CD4-positive, alpha-beta T cell treated with Interleukin-2 at 100 ng/mL for 4 hours (primary cell): ENCODE measurements at places on chromosomes 11 and 22.

DNA sequence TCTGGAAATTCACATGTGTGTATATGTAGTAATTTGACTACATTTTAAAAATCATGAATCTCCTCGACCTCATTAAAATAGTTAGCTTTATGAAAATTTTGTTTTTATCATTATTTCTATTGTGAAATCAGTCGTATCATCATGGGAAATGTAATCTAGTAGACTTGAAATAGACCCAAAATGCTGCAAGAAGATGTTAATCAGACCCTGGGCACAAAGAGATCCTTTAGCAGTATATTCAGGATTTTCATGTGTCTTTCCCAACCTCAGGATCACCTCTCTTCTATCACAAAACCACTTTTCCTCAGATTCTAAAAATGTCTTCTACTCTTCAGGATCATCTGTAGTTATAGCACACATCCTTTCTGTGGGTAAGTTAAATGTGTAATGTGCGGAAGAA, 74.9 kb upstream of the ADSL start:
- no peak for DNase-seq

DNA sequence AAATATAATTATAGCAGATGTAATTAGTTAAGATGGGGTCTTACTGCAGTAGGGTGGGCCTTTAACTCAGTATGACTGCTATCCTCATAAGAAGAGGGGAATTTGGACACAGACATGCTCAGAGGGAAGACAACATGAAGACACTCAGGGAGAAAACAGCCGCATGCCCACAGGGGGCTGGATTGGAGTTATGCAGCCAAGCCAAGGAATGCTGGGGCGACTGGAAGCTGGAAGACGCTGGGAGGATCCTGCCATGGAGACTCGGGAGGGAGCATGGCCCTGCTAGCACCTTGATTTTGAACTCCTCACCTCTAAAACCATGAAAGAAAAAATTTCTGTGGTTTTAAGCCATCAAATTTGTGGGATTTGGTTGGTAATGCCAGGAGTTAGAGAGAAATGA, 40.9 kb downstream of the PANX1 start:
- DNase-seq: no peak

GRCh38 chr11:20589796-20590195, 9.6 kb upstream of the SLC6A5 start:
- no peak for DNase-seq

DNA sequence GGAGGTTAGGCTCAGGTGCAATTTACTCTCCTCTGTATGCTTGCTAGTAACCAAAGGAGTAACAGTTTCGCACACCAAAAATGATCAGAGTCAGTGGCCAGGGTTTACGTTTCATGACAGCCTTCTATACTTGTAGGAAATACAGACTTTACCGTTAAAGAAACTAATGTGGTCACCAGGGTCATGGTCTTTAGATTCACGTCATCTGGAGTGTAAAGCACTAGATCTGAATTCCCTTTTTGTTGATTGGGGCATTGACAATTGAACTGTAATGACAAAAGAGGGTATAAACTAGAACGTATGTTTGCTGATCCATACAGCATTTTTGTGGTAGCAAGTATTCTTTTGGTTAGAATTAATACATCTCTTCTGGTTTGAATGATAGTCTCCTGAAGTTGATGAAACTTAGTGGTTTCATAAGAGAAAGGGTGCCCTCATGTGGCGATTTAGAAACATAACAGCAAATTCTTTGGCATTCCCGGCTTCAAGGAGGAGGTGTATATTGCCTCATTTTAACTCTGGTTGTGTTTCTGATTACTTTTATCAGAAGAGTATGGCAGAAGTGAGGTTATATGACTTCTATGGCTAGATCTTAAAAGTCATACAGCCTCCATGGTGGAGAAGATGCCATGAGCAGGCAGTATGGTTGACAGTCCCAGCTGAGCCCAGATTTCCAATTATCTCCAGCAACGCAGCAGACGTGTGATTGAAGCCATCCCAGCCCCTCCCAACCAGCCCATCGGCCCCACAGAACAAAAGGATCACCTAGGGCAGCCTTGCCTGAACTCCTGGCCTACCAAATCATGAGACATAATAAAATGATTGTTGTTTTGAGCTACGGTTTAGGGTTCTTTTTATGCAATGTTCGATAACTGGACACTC, 35.1 kb downstream of the MMP7 start:
- DNase-seq: peak; percentile 83

GRCh38 chr11:130323452-130324450, 9.0 kb upstream of the ZBTB44 start:
- no peak for DNase-seq

GRCh38 chr11:57458410-57459163, 1.7 kb upstream of the RTN4RL2 start:
- peak; percentile 40 for DNase-seq

- no peak for DNase-seq
Observed at GRCh38 chr11:34344410-34344767, 13.4 kb downstream of the ABTB2 start.

GRCh38 chr11:121889931-121890330, 226.1 kb downstream of the BLID start:
- no peak for DNase-seq

GRCh38 chr11:88231894-88232482, 56.7 kb upstream of the RAB38 start:
- peak; percentile 20 for DNase-seq

GRCh38 chr11:64537876-64538275, 53.1 kb upstream of the SLC22A12 start:
- DNase-seq: no peak

DNA sequence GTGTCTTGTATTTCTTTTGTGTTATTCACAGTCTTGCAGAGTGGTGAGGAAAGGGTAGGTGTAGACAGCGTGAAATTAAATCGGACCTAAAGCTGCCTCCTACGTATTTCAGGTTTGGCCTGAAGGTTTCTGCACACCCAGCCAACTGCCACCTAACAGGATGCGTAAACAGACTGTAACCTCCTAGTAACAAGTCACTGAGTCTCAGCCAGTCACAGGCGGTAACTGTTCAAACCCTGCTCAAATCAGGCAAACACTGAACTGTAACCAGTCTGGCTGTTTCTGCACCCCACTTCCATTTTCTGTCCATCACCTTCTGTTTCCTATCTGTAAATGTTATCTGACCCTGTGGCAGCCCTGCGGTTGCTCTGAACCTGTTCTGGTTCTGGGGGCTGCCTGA, 87.1 kb downstream of the ADAMTS15 start:
- no peak for DNase-seq

DNA sequence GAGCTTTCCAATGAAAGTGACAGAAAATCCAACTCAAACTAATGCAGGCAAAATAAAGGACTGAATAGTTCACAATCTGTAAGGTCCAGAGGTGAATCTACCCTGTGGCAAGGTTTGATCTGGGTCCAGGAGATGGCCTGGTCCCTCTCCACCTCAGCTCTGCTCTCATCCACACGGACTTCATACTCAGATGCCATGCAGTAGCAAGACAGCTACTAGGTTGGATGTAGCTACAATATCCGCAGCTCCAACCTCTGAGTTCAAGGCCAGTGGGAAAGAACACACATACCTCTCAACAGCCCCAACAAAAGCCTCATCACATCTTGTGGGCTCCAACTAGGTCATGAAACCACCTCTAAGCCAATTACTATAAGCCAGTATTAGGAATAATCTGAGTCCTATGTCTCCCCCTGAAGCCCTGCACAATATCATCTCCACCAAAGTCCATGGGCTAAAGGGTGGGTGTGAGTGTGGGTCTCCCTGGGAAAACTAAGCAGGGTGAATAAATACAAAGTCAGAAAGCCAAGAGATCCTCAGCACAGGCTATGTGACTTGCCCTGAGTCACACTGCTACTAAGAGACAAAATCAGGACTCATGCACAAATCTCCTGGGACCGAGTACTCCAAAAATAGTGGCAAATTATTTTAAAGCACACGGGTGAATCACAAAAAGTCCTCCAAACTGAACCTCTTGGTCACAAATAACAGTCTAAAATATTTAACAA, 78.8 kb downstream of the LARGE1 start:
- no peak for DNase-seq

GRCh38 chr22:19478045-19478900, 720 bp downstream of the UFD1 start:
- peak; percentile 6 for DNase-seq

DNA sequence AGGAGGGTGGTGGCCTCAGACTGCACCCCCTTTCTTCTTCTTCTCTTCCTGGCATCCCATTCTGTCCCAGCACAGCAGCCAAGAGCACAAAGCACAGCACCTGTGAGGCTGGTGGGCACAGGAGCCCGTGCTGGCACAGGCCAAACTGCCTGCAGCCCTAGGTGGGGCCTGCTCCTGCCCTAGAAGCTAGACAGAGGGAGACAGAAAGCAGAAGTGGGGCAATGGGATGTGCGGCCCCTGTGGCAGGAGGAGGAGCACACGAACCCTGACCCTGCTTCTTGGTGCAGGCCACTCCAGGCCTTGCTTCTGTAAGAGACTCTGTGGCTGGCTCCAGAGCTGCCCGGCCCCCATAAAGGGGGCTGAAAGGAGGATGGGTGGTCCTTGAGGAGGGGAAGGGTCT, 3.9 kb upstream of the PTS start:
- no peak for DNase-seq

DNA sequence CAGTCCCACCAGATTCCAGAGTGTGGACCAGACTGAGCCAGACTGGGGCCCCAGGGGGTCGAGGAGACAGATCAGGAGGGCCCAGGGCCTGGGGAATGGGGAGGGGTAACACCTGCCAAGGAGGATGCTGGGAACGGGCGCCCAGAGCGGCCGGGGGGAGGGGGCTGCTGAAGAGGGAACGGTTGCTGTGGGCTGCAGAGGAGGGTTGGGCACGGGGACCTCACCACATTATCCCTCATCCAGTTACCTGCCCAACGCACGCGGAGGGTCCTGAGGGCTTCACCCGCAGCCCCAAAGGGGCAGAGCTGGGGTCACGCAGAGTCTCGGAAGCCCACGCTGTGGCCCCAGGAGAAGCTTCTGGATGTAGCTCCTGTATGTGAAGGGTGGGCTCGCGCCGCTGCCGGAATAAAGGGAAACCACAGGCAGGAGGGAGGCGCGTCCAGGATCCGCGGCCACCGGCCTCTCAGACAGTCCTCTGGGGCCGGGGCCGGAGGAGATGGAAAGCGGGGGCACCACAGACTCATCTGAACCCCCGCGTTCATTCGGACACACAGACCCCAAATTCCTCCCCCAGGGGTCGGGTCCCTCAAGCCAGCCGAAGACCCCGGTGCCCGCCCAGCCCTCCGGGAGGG, 866 bp upstream of the SELENOO start:
- DNase-seq: no peak

GRCh38 chr11:30131535-30131934, 99.3 kb upstream of the FSHB start:
- DNase-seq: no peak

DNA sequence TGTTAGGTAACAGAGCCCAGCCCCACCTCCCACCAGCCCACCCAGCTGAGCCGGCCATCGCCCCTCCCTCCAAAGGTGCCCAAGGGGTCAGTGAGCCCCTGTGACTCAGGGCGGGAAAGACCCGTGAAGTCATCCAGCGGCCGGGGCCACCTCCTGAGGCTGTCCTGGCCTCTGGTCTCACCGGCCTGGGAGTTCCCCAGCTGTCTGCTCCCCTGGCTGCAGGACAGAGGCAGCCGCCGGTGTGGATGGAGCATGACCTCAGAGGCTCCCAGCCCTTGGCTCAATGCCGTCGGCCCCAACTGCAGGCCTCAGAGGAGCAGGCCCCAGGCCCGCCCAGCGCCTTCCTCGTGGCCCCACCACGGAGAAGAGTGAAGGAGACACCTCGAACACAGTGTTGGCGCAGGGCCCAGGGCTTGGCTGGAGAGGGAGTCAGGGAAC, 28.7 kb downstream of the RPL3 start:
- DNase-seq: no peak

GRCh38 chr22:26573026-26573662, 16.8 kb downstream of the TPST2 start:
- DNase-seq: no peak

GRCh38 chr11:73347067-73347466, 29.1 kb upstream of the RELT start:
- no peak for DNase-seq

DNA sequence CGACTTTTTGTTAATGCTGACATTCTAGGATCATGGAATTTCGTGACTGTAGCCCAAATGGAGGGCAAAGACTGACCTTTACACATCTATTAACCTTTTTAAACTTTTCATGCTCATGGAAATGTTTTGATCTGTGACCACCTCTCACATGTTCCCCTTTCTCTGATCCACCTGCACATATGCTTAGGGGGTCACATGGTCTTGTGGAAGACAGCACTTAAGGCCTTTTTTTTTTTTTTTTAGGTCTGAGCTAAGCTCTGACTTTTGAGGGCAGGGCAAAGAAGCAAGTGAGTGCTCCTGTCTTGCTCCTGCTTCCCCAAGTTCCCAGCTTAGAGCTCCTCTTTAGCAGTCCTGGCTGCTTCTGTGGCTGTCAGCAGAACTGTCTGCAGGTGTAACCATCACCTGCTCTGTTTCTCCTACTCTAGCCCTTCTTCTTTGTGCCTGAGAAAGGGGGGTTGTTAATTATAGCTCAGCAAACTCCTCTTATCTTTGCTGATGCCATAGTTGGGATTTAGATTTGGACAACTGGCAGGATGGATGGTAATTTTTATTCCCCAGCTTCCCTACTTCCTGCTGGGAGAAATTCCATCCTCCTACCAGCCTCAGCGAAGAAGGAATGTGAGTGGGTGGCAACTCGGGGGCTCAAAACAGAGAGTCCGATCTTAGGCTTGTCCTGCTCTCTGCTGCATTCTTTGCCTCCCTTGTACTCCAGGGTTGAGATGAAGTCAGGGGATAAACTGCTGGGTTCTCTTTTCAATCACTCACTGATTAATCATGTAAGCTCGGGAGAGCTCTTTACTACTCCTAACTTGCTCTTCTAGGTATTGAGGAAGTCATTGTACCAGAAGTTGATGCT, 64.4 kb downstream of the GRAMD1B start:
- no peak for DNase-seq

- DNase-seq: peak; percentile 40
Observed at GRCh38 chr22:37639070-37639760, at the start of gene SH3BP1. SH3BP1 (plus strand) TSS chr22:37639669; CDS start chr22:37639788, 119 bp downstream.

- DNase-seq: no peak
Observed at GRCh38 chr11:82714346-82715174, 19.1 kb downstream of the FAM181B start.

- DNase-seq: peak; percentile 54
Observed at GRCh38 chr22:38305471-38306448, 11.5 kb downstream of the CSNK1E start.

DNA sequence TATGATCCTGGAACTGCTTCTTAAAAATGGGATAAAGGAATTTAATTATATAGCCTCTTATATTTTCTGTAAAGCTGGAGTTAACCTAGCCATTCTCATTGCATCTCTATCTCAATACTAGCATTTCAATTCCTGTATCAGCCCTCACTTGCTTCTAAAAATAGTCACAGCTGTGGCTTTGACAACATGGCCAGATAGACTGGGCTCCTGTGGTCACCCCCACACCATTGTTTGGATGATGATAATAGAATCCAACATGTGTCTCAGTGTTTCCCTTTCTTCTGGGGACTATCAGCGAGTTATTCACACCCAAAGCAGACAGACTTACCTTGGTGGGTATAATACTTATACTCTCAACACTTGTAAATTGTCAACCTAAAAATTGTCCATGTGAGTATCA, 6.9 kb downstream of the VWA5A start:
- no peak for DNase-seq
